ENCODE measurements at places on chromosomes 16 and 17.

GRCh38 chr17:75552425-75553294 is 27.2 kb downstream of the LLGL2 start:
- peak; percentile 24 for DNase-seq

DNA sequence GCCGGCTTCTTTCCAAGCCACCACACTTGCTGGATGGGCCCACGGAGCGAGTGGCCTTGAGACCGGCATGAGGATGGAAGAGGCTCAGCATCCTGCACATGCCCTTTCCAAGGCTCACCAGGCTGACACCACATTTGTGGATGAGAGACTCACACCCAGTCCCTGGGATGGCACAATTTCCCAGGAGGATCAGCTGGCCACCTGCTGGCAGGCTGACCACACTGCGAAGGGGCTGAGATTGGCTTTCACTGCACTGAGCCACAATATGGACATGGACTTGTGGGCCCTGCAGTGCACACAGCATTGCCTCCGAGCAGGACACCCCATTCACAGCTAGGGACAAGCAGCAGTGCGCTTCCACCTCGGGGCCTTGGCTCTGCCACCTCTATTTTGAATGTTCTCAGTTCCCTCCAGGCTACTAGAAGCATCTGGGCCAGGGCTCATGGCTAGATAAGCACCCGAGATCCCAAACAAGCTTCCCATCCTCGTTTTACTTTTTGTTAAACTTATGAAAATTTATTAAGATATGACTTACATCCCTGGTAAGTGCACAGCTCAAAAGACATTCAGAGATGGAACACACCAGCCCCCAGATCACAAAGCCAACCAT is 25.3 kb upstream of the KSR1 start:
- no peak for DNase-seq

GRCh38 chr17:59777033-59777432 is 69.6 kb downstream of the VMP1 start:
- no peak for DNase-seq

GRCh38 chr16:77700846-77701245 is 21.5 kb upstream of the NUDT7 start:
- no peak for DNase-seq

- DNase-seq = no peak
Measured at GRCh38 chr16:28292731-28293600, 641 bp downstream of the SBK1 start.

- no peak for DNase-seq
Measured at GRCh38 chr17:75937652-75938051, 3.2 kb downstream of the FBF1 start.

GRCh38 chr16:56852401-56852730 is 12.6 kb upstream of the SLC12A3 start:
- no peak for DNase-seq

- no peak for DNase-seq
Measured at GRCh38 chr16:22813223-22813947, 577 bp upstream of the HS3ST2 start.

- no peak for DNase-seq
Measured at GRCh38 chr17:49741009-49741691, 22.8 kb downstream of the FAM117A start.

GRCh38 chr16:56252835-56253234 is 61.5 kb downstream of the GNAO1 start:
- DNase-seq = no peak

GRCh38 chr16:29710227-29711219 is 31.5 kb downstream of the QPRT start:
- peak; percentile 43 for DNase-seq

GRCh38 chr17:80025796-80026195 is 9.9 kb downstream of the TBC1D16 start:
- DNase-seq = no peak

Measured in forelimb muscle (tissue), 1 donor.